ENCODE measurements at places on chromosomes 4 and X.

GRCh38 chr4:150577796-150578195, 4.2 kb upstream of the MAB21L2 start:
- DNase-seq, result no peak

DNA sequence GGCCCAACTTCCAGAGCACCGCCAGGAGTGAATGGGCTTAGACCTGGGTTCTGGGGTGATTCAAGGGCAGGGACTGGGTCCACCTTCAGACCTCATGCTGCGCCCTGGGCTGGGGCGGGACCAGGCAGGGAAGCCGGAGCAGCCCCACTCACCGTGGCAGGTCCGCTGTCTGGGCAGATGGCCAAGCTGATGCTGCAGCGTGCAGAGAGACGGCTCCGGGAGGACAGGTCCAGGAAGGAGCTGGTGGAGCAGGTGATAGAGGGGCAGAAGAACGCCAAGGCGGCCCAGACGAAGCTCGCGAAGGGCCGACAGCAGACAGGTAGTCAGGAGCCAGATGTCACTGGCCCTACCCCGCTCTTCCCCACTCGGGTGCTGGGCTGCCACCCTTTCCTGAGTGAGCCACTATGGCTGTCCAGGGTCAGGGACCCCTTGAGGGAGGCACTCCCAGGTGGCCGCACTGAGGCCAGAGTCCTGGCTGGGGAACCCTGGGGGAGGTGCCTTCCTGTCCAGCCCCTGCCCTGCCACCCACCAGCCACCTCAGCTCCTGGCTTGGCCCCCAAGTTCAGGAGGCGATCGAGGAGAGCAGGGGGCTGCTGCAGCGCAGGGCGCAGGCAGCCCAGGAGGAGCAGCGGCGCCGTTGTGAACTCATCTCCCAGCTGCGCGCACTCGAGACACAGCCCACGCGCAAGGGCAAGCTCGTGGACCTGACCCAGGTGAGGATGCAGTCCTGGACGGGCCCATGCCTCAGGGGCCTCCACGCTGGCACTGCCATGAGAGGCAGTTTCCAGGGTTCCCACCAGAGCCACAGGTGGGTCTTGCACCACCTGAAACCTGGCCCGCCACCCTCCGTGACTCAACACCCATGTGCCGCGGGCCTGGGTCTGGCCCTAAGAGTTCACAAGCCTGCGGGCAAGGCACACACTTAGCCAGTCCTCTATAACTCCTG, 10.1 kb upstream of the RNF4 start:
- no peak for DNase-seq

GRCh38 chrX:12910423-12911121, 4.2 kb downstream of the TLR8 start:
- no peak for DNase-seq

DNA sequence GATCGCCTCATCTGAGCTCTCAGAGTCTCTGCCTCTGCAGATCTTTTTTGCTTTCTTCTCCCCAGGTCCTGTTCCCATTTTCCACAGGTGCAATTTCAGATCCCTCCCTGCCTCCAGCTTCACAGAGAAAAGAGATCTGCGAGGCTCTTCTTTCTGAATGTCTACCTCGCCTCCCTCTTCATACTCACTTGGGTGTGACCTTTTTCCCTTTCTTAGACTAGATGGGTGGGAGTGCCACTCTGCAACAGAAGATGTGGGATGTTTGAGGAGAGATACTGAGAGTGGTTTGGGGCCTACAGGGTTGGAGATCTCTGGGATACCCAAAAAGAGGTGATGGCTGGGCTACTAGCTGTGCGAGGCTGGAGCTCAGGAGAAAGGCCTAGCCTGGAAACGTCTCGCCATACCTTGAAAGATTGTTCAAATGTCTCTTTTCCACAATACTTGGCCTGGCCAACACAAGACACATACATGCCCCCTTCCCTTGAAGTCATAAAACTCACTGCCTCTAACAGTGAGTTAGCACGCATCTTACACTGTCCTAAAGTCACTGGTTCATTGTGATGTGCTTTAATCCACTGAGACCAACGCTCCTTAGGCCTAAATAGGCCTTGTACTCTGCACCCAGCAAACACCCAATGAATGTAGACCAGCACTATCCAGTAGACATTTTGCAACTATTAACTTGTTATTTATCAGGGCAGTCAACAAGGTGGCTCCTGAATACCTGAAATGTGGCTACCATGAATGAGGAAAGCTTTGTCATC, 33.6 kb downstream of the IRF2 start:
- no peak for DNase-seq

- DNase-seq, result no peak
These were observed 256.8 kb upstream of the STS start for GRCh38 chrX:6890544-6891261.
